ENCODE measurements at places on chromosomes 6 and 20.

- no peak for DNase-seq
These were observed 2.7 kb downstream of the TEAD3 start for GRCh38 chr6:35494161-35494563.

- no peak for DNase-seq
These were observed 428.4 kb upstream of the PLCB4 start for GRCh38 chr20:8640461-8640860.

DNA sequence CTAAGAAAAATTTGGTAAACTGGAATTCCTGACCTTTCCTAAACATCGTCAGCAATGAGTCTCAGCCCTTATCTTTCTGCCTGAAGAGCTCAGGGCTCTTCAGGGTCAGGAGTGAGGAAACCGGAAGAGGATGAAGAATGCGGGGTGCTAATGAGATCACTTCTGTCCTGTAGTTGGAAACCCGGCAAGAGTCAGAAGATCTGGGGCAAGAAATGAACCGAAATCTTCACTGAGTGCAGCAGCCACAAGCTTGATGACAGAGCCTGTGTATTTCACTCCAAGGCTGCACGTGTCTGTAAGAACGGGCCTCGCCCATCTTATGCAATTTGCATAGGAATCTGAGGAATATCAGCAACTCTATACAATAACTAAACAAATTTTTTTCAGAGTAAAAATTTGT lies 60.4 kb upstream of the QKI start:
- DNase-seq = no peak

GRCh38 chr6:63804381-63804956 lies 168.9 kb downstream of the PHF3 start:
- DNase-seq = no peak

- no peak for DNase-seq
These were observed 27.9 kb upstream of the ZFP64 start for GRCh38 chr20:52219441-52219840.

GRCh38 chr6:7747433-7747832 lies 21.5 kb downstream of the BMP6 start:
- DNase-seq = no peak

GRCh38 chr20:64189530-64189966 lies 25.3 kb downstream of the MYT1 start:
- no peak for DNase-seq

GRCh38 chr6:130843575-130844320 lies 16.5 kb downstream of the SMLR1 start:
- no peak for DNase-seq

All from stimulated activated CD4-positive, alpha-beta T cell treated with anti-CD3 and anti-CD28 coated beads, Interleukin-1b, Interleukin-23, amount 100 ng/mL, for 4 hours (primary cell).